ENCODE measurements at places on chromosomes 5 and 9.

DNA sequence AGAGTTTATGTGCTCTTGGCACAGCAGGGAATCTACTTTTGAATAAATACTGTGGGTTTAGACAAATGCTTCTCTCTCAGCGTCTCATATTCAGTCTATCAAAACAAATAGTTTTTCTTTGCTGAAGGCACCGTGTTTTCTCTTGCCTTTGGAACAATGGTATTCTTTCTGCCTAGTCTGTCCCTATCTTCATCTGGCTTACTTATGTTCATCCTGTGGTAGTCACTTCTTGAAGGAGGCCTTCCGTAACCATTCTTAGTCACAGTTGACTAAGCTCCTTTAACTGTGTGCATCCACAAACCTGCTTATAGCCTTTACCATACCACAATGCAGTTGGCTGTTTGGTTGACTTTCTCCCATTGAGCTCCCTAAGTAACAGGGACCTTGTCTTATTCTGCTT lies 45.9 kb downstream of the LARP1 start:
- no peak for DNase-seq

- no peak for DNase-seq
Measured at GRCh38 chr5:102617191-102618187, 118.7 kb upstream of the SLCO6A1 start.

DNA sequence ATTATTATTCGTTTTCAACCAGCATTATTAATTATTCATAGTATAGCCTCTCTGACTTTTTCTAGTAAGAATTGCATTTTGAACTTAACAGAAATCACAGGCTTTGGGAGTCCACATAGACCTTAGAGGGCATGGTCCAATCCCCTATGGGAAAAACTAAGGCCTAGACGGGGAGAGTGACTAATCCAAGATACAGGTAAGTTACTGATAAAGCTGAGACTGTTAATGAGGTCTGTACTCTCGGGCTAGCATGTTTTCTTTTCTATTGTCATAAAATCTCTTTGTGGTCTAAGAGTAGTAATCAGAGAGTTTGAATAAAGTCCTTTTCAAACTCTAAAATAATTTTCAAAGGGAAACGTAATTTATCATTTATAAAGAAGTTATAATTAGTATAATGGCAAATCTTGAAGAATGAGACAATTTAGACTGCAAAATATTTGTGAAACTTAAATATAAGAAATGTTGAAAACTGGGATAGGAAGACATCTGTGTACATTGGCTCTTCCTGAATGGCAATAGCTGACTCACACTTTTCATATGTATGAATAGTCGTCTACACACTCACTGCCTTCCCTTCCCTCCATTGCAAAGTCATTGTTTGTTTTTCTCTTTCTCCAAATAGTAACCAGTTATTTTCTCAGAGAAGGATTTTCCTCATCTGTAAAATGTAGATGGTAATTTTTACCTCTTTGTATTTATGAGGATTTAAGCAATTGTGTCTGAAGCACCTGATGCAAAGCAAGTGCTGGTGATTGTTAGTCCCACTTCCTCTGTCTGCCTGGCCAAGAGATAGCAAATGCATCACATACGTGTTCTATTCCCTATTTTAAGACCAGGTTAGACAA lies 207.9 kb upstream of the CD180 start:
- DNase-seq = no peak

- no peak for DNase-seq
Measured at GRCh38 chr5:173922527-173922926, 34.4 kb downstream of the CPEB4 start.

- DNase-seq = no peak
Measured at GRCh38 chr9:12652973-12653372, 40.2 kb upstream of the TYRP1 start.

- DNase-seq = no peak
Measured at GRCh38 chr9:125942125-125942524, 195.0 kb downstream of the PBX3 start.

DNA sequence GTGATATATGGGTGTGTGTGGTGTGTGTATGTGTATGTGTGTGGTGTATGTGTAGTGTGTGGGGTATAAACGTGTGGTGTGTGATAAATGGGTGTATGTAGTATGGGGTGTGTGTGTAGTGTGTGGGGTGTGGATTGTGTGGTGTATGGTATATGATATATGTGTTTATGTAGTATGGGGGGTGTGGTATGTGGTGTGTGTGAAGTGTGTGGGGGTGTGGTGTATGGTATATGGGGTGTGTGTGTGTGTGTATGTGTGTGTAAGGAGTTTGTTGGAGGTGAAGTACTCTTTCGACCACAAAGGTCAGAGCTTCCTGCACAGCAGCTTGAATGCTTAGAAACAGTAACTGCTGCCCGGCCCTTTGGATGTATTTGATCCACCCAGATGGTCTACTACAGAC lies 145.2 kb upstream of the IQGAP2 start:
- DNase-seq = no peak

GRCh38 chr9:16126042-16126441 lies 573.2 kb downstream of the CCDC171 start:
- no peak for DNase-seq

DNA sequence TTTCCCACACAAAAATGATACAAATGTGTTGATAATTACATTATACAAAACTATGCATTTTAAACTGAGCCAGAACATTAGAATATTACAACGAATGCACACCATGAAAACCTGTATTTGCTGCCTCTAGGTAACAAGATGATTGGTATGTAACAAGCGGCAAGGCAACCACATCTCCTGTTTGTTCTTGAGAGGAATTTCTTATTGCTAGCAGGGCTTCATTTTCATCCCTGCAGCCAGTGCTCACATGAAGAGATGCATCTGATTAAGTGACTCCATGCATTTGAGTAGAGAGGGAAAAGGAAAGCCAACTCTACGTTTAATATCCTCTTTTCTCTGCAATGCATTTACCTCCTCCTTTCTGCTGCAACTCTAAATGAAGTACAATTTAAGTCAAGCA lies 36.6 kb downstream of the FRMD3 start:
- DNase-seq = no peak

DNA sequence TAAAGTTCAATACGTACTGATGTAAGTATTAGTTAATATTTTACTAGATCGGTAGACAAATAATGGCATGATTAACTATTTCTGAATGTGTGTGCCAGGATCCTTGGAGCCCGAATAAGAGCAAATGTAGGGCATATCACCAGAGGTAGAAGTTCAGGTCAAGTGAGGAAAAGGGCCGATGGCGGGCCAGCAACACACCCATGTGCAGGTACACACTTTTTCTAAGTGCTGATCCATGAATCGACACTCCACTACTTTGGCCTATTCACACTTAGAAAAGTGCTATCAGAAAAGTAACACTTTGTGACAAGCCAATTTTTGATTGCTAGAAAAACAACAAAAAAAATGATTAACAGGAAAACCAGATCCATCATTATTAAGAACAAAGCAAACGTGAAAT lies 150.3 kb downstream of the AUH start:
- no peak for DNase-seq

DNA sequence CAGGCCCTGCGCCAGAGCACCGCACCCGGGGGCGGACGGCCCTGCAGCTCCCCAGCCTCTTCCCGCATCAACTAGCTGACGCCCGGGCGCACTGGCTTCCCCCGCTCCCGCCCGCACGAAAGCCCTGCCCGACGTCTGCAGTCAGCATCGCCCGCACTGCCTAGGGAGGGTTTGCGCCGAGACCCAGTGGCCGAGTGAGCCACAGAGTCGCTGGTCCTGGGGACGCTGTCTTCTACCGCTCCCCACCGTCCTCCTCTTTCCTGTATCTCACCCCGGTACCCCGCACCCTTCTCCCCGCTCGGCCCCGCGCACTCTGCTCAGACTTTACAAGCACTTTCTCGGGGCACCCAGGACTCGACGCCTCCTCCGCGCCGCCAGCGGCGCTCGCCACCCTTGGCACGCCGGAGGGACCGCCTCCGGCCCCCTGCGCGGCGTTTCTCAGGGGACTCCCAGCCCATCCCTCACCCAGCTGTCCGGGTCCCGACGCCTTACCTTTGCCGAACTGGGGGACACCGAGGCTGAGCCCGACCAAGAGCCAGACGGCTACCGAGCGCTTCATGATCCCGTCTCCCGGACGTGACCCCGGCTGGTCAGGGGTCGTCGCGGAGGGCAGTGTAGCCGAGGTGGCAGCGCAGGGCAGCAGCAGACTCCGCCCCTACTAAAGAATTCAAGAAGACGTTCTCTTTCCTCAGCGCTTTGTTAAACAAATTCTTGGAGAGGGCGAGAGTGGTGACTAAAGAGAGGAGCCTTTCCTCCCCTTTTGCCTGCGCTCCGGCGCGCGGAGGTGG lies 670 bp downstream of the EDIL3 start:
- DNase-seq = no peak

GRCh38 chr5:38853753-38854470 lies 8.1 kb downstream of the OSMR start:
- DNase-seq = no peak

DNA sequence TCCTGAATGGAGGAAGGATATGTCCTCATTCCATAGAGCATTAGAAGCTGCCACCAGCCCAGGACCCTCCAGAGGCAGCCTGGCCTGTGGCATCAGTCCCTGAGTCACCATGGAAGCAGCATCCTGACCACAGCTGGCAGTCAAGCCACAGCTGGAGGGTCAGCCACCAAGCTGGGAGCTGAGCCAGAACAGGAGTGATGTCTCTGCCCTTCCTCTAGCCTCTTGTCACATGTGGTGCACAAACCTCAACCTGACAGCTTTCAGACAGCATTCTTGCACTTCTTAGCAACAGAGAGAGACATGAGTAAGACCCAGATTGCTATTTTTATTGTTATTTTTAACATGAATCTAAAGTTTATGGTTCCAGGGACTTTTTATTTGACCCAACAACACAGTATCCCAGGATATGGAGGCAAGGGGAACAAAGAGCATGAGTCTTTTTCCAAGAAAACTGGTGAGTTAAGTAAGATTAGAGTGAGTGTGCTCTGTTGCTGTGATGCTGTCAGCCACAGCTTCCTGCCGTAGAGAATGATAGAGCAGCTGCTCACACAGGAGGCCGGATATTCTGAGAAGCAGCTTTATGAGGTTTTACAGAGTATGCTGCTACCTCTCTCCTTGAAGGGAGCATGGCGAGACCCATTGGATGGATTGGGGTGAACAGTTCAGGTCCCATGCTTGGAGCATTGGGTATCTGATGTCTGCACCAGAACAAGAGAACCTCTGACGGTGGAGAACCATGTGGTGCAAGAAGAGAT lies 13.0 kb upstream of the CYFIP2 start:
- DNase-seq = no peak

- no peak for DNase-seq
Measured at GRCh38 chr5:177604116-177604521, 4.2 kb downstream of the B4GALT7 start.

DNA sequence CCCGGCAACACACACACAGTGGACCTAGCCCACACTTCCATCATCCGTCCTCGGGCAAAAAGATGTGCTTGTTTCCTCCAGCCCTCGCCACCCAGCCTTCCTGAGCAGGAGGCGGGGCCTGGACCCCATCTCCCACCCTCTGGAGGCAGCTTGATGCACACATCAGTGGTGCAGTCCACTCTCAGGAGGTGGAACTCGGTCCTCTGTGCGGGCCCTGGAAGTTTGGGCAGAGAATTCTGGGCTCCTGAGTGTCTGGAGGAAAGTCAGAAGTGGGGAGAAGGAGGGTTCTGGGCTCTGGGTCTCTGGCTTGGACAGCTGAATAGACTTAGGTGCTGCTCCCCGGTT lies 54.0 kb upstream of the NEURL1B start:
- no peak for DNase-seq

DNA sequence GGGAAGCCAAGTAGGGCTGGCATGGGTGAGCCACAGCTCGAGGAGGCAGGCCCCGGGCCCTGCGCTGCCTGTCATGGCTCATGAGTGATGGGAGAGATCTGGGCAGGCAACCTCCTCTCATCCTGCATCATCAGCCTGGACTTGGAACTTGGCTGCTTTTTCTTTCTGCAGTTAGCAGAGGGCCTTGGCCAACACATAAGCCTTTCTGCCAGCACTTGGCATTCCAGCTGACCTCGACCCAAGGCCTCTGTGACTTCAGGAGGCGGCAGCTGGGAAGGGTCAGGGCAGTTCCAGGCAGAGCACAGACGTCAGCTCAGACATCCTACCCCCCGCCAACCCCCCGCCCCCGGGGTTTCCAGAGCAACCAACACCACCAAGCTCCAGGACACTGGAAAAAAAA lies 7.6 kb downstream of the S1PR3 start:
- DNase-seq = no peak

DNA sequence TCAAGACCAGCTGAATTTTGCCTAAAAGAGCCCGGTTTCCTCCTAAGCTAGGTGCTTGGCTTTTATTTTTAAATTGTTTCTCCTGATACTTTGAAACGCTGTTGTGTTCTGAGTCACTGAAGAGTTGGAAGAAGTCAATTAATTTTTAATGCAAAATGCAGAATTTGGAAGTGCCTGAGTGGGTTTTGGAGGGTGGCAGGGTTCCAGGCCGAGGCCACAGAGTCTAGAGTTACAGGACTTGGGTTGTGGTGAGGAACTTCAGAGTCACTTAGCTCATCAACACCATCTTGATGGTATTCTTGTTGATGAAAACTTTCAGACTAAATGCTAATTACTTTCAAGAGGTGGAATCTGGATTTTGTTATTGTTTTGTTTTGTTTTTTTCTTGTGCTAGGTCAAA lies 130.6 kb downstream of the PDZD2 start:
- DNase-seq = no peak
